ENCODE measurements at places on chromosomes 2 and 18.

- DNase-seq, result no peak
Observed at GRCh38 chr2:122531290-122532071, 776.0 kb downstream of the TSN start.

- DNase-seq, result no peak
Observed at GRCh38 chr2:158052761-158053160, 48.9 kb upstream of the UPP2 start.

GRCh38 chr2:108194409-108195132 is 45.2 kb upstream of the SULT1C3 start:
- no peak for DNase-seq

GRCh38 chr18:14939141-14939540 is 191.2 kb downstream of the ANKRD30B start:
- DNase-seq, result no peak

- no peak for DNase-seq
Observed at GRCh38 chr2:66665124-66665984, 230.4 kb downstream of the MEIS1 start.

- no peak for DNase-seq
Observed at GRCh38 chr2:127479866-127480743, 46.2 kb downstream of the IWS1 start.

GRCh38 chr18:57026316-57026715 is 120.6 kb upstream of the BOD1L2 start:
- DNase-seq, result no peak

DNA sequence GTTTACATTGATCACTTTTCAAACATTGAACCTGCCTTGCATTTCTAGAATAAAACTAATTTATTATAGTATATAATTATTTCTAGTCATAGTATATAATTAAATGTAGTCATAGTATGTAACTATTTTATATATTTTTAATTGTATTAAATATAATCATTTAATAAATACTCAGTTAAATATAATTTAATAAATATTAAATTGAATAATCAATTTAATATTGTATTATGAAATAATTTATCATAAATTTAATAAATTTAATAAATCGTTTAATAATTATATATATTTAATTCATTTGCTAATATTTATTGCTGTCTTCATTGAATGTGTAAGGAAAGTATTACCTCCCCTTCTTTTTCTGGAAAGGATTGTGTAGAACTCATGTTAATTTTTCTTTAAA is 225.6 kb upstream of the NRP2 start:
- no peak for DNase-seq

DNA sequence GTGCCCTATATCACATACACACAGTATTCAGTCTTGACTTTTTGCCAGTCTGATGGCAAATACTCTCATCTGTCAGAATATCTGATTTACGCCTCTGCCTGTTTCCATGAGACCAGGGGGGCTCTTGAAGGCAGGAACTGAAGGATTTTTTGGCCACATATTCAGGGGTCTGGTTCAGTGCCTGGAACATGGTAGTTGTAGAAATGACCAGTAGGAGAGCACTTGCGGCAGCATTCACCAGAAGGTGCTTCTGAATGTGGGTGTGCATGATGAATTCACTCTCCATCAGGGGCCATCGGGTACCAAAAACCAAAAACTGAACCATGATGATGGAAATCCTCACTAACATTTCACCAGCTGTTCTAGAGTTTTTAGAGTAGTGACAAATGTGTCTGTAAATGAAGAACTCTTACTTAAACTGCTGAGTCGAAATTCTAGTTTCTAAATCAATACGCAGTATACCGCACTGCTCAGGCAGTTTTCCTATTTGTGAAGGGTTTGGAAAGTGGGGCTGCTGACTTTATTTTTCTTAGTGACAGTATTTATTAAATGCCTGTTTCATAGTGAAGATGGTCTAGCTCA is 54.6 kb downstream of the MERTK start:
- no peak for DNase-seq

DNA sequence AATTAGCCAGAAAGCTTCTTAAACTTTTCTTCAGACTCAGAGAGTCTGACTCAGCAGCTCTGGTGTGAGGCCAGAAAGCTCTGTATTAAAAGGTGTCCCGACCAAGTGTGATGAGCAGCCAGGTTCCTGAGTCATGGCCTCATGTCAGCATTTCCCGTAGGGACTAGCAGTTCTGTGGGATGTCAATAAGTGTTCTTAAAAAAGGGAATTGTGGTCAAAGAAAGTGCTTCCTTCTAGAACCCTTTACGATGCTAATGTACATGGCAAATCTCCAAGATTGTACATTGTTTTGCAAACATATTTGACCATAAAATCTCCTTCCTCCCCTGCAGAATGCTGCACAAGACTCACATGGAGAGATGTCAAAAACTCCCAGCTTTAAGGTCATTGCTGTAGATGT is 80.1 kb downstream of the PLA2R1 start:
- no peak for DNase-seq

DNA sequence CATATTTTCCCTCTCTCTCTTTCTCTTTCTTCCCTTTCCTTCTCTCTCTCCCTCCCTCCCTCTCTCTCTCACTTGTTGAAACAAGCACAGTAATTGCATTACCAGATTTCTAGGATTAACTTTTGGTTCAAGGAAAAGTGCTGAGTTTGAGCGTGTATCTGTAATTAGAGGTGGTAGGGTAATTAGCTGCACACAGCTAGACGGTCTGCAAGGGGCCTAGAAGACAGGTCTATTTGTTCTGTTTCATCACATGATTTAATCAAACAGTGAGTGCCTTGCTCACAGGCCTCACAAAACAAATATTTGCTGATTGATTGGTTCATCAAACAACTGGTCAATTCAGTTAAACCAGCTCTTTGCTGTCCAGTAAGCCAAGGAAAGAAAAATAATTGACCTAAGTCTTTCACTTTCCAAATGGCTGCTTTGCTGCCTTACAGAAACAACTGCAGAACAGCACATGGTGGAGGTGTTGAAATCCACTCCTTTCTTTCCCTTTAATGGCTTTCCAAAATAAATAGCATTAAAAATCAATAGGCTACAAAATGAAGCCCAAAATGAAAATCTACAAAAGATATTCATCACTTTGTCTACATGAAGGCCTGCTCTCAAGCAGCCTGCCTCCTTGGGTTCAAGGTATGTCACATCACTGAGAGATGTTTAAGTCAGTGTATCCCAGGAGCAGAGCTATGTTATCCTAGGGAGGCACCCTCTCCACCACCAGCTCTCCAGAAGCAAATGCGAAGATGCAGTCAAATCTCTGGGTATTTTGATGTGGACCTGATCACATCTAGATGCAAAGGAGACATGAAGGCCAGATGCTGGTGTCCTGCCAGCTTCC is 264.4 kb upstream of the SIX2 start:
- no peak for DNase-seq

DNA sequence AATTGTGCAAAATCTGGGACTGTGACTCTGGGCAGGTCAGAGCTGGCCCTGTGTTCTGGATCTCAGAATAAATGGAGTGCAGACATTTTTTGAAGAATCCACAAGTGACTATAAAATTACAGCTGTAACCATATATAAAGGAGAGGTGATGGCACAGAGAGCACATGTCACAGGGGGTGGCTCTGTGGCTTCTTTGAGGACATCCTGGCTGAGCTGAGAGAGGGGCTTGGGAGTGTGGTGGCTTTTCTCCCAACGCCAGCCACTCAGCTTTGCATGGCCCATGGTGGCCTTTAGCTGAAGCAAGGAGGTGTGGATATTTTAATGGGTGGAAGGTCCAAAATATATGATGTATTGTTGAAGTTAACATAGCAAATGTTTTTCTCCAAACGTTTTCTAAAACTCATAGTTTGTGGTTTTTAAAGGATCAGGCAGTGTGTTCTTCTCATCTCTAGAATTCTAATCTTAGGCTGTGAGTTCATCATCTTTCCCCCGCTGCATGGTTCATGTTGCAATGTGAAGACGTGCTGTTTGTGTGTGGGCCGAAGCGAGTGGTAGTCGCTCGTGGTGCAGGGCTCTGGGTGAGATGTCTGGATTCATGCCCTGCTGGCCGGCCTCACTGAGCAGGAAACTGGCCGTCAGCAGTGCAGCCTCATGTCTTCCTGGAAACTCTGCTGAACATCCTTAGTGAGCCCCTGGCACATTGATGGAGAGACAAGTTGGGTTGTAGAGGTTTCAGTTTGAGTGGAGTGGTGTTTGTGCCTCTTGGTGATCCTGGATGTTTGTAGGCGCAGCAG is 109.9 kb downstream of the ZNF236 start:
- DNase-seq, result no peak

GRCh38 chr2:218067523-218067922 is 1.5 kb upstream of the RUFY4 start:
- no peak for DNase-seq

DNA sequence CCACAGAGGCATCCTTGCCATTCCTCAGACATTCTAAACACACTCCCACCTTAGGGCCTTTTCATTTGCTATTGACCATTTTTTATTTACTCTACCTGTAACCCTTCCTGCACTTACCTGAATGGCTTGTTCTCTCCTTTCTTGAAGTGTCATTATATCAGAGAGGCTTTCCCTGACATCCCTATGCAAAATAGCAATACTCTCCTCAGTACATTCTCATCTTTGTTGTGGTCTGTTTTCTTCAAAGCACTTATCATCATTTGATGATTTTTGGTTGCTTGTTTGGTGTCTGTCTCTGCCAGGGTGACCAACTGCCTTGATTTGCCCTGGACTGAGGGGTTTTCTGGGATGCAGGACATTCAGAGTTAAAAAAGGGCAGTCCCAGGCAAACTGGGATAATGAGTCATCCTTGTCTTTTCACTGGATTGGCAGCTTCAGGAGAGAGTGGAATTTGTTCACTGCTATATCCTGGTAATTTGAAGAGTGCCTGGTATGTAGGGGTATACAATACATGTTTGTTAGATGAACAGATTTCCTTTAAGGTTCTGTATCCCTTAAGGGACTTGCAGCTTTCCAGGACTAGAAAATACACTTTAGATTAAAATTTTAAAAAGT is 102.4 kb downstream of the BABAM2 start:
- no peak for DNase-seq

DNA sequence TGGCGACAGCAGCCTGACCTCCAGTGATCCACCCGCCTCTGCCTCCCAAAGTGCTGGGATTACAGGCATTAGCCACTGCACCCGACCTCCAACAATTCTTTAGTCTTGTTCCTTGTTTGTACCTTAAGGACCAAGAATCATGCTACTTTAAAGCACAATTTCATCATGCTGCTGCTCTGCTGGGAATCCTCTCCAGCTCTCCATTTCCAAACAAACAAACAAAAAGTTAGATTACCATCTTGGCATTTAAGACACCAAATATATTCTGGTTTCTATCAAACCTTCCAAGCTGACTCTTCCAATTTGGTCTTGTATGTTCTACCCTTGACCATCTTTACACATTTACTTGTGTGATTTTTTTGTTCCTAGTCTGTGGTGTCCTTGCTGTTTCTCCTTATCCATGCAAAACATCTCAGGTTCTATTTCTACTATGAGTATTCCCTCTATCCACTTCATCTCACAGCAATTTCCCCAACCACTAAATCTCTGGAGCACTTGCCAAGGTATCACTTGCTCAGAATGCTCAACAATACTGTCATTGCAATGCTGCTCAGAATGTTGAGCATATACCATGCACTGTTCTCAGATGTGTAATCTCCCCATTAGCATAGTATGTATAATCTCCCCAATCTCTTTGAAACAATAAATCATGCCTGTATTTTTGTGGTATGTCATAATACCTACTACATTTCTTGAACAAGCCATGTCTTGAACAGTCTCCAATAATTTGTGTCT is 73.2 kb upstream of the GALNT5 start:
- no peak for DNase-seq

GRCh38 chr2:122595065-122595464 is 839.6 kb downstream of the TSN start:
- DNase-seq, result no peak

GRCh38 chr2:173171924-173172643 is 96.4 kb downstream of the MAP3K20 start:
- no peak for DNase-seq

GRCh38 chr2:108531674-108532055 is 2.6 kb upstream of the LIMS1 start:
- DNase-seq, result no peak

DNA sequence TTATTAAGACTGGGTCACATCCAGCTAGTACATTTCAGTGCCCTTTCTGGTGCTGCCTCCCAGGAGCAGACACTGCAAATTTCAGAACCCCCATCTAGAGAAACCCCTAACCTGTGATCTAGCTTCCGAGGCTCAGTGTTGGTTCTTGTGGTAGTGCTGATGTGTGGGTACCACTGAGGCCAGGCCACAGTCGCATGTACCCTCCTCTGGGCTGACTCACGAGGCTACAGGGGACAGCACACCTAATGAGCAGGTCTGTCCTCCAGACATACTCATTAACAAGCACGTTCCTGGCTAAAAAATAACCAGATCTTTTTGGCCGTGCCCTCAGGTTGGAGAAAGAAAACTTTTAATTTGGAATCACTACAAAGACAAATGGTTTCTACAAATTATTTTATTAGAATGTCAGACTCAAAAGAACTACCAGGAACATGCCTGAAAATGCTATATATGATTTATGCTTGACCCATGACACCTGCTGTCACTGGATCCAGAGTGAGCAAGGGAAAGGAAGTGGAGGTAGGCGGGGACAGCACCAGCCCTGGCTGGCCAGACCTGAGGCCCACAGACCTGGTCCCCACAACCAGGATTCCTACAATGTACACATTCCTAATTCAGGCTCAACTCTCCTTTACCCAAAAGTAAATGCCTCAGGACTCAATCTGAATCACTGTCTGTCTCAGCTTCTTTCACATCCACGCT is 8.5 kb downstream of the CIAO1 start:
- no peak for DNase-seq

- DNase-seq, result no peak
Observed at GRCh38 chr2:121520641-121520994, 10.1 kb upstream of the RNU4ATAC start.

DNA sequence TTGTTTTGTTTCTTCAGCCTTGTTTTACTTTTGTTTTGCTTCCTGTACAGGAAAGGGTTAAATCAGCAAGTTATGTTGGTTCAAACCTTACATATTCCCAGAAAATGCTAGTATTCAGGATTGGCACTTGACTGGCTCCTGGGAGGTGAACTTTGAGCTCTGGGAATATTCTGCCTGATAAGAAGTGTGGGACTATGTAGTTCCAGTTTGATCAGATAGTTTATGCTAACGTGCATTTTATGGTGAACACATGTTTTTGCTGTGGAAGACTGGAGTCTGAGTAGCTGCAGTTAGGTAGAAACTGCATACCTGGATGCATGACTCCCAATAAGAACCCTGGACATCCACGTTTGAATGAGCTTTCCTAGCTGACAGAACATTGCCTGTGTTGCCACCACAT is 603.1 kb upstream of the HS6ST1 start:
- DNase-seq, result no peak

GRCh38 chr18:8685141-8685913 is 20.0 kb upstream of the MTCL1 start:
- no peak for DNase-seq

DNA sequence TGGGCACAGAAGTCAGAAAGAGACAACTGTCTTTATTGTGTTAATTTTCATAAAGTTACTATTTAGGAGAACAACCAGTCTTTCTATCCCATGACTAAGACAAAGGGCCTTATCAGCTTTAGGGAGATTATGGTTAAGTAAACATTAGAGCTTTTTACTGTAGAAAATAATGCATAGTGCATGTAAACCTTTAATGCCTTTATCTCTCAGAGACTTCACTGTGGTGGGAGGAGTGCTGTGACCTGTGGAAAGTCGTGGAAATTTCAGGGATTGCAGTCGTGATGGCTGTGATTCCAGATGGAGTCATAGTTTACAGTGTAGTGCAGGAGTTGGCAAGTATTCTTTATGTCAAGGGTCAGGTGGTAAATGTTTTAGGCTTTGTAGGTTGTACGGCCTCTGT is 15.8 kb downstream of the ZNF236 start:
- no peak for DNase-seq
